Glutamatergic neuron (in vitro differentiated cells): ENCODE measurements at places on chromosomes 6 and 20. TPM values are rescaled to one million over a fixed set of nuclear protein-coding genes. Genes with fewer than 3 reads are reported as not detected.

DNA sequence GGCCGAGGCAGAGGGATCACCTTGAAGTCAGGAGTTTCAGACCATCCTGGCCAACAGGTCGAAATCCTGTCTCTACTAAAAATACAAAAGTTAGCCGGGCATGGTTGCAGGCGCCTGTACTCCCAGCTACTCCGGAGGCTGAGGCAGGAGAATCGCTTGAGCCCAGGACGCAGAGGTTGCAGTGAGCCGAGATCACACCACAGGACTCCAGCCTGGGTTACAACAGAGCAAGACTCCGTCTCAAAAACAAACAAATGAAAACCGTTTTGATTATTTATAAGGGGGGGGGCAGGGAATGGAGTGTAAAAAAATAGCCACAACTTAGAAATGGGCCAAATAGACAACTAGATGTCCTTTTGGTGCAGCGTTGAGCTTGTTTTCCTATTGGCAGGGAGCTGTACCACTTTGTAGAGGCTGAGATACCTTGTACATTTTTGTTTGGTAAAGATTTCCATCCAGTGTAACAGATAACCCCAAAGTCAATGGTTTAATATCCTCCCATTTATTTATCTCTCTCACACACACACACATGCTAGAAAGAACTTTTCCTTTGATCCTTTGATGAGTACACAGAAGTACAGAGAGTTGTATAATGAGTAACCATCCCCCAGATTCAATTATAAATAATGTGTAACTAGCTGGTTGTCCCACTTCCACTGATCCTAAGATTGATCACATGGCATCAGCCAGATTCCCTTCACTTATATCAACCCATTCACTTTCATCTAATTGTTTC lies 477.5 kb downstream of the PRKN start:
- no peaks in the 10 kb centered on the region for H3K27me3 ChIP-seq
- no peaks in the 10 kb centered on the region for H3K36me3 ChIP-seq
- peaks cover 11% of the 10 kb centered on the region for H3K4me1 ChIP-seq
- H3K27ac ChIP-seq, result no peak overlapping the region
- no peak overlapping the region for H3K4me3 ChIP-seq
- no peak for DNase-seq

DNA sequence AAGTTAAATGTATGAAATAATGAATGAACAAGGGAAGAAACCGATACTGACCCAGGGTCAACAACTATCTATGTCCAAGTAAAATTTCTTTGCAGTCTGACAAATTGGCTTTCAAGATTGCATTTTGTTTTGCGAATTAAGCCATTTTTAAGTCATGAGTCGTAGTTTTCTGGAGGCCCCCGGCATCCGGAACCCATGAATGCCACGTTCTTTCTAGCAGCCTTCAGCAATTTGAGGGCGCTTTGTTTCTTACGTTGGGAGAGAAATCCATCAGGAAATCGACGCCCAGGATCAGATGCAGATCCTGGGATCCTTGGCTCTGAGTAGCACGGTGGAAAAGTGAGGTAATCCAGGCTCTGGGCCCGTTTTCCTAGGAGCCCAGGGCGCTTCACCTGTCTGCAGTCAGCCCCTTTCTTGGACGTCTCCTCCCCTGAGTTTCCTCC lies 309 bp upstream of the ABRACL start:
- peak overlapping the region; percentile 96 for H3K4me3 ChIP-seq
- peak overlapping the region; percentile 95 for H3K27ac ChIP-seq
- DNase-seq, result no peak
- H3K27me3 ChIP-seq, result peaks cover 5% of the 10 kb centered on the region
- H3K36me3 ChIP-seq, result no peaks in the 10 kb centered on the region

GRCh38 chr6:36329798-36330291 lies 6.8 kb downstream of the BNIP5 start:
- no peaks in the 10 kb centered on the region for H3K36me3 ChIP-seq
- peak; percentile 41 for DNase-seq
- no peak overlapping the region for H3K4me3 ChIP-seq
- H3K27me3 ChIP-seq, result peaks cover 11% of the 10 kb centered on the region
- H3K4me1 ChIP-seq, result peaks cover 54% of the 10 kb centered on the region

GRCh38 chr6:24825130-24825630 lies 26.5 kb upstream of the ARMH2 start:
- no peaks in the 10 kb centered on the region for H3K27me3 ChIP-seq
- no peak for DNase-seq
- no peak overlapping the region for H3K4me3 ChIP-seq
- no peaks in the 10 kb centered on the region for H3K4me1 ChIP-seq

GRCh38 chr6:158285656-158286021 lies 26.6 kb upstream of the TULP4 start:
- H3K4me3 ChIP-seq, result peak overlapping the region; percentile 30
- peaks cover 53% of the 10 kb centered on the region for H3K4me1 ChIP-seq
- peak overlapping the region; percentile 95 for H3K27ac ChIP-seq

DNA sequence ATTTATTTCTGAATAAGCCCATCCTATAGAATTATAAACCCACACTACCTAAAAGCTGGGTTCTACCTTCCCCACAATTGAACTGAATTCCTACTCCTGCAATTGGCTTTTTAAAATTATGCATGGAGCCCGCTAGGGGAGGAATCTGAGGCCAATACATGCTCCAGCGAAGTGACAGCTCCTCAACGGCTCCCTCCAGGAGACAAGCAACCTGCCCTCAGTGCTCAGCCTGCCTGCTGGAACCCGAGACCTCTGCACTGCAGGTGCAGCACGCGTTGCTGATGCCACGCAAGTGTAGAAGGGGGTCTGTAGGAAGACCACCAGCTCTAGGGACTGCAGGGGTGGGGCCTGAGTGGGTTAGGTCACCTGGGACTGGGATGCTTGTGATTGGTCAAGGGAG lies 170.2 kb upstream of the CDYL start:
- H3K4me1 ChIP-seq, result peaks cover 25% of the 10 kb centered on the region
- no peak overlapping the region for H3K27ac ChIP-seq

DNA sequence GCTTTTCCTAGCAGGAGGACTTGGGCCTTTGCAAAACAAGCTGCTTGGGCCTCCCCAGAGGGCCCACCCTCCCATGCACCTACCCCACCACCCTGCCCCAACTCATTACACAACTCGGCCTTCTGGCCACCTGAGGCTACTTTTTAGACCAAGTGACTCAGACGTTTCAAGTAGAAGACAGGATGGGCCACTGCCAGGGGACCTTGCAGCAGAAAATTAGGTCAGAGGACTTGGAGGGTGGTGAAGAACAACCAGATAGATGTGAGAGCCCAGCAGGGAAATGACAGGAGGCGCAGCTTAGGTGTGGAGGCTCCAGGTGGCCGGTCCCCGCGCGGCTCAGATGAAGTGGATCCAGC lies 1.4 kb downstream of the PPP1R3D start:
- no peak for DNase-seq
- H3K27ac ChIP-seq, result peak overlapping the region; percentile 64
- H3K4me3 ChIP-seq, result peak overlapping the region; percentile 85
- peaks cover 10% of the 10 kb centered on the region for H3K4me1 ChIP-seq
- H3K36me3 ChIP-seq, result no peaks in the 10 kb centered on the region

GRCh38 chr6:22929311-22929985 lies 360.1 kb downstream of the HDGFL1 start:
- no peak overlapping the region for H3K4me3 ChIP-seq
- DNase-seq, result no peak
- peaks cover 42% of the 10 kb centered on the region for H3K4me1 ChIP-seq
- H3K27ac ChIP-seq, result peak overlapping the region; percentile 3

DNA sequence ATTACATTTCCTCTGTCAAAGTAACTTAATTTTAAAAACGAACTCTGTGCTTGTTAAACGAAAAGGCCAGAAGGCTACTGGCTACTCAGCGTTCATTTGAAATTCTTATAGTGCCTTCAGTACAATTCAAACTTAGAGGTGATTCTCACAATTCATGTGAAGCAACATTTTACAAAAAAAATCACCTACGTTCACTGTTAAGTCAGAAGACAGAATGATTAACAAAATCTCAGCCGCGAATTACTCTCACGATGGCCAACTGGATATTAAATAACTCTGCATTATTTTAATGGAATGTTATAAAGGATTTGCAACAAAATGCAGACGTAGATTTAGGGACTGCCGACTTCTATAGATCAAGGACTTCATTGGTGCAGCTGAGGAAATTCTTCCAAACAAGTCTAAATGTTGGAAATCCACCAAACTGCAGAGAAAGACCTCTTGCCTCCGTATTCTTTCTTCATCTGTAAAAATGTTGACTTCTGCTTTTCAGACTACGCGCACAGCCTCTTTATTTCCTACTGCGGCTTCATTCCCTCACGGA lies 1.6 kb upstream of the QKI start:
- no peak for DNase-seq
- peak overlapping the region; percentile 90 for H3K4me3 ChIP-seq
- peaks cover 5% of the 10 kb centered on the region for H3K4me1 ChIP-seq
- H3K27ac ChIP-seq, result peak overlapping the region; percentile 92

DNA sequence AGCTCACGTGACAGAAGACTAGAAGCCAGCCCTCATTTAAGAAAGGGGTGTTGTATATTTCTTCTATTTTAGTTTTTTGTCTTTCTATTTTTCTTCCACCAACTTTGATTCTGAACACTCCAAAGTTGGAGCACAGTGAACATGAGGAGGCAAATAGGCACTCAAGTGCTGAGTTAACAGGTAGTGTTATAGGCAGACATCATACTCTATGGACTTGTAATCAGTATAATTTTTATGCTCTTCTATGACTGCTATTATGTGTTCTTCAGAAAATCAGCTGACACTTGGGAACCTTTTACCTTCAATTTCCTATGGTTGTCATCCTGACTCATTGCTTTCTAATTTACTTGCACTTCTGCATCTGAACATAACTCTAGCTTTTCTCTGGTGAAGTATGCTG lies 396.3 kb upstream of the EYS start:
- no peaks in the 10 kb centered on the region for H3K27me3 ChIP-seq
- H3K36me3 ChIP-seq, result no peaks in the 10 kb centered on the region
- no peak overlapping the region for H3K4me3 ChIP-seq
- no peaks in the 10 kb centered on the region for H3K4me1 ChIP-seq
- DNase-seq, result no peak

DNA sequence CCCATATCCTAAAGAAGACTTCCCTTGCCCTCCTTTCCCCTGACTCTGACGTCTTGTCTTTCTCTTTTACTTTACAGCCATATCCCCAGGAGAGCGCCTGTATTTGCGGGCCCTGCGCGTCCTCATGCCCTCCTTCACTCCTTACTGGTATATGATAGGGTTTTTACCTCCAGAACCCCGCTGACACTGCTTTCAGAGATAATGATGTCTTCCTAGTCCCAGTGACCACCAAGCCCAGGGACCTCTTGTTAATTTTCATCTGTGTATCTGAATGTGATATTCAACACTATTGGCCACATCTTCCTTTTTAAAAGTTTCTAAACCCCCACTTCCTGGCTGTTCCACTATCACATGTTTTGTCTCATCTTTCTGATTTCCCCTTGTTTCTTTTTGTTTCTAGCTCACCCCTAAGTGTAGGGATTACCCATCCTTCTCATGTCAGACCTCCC lies 102.0 kb downstream of the HIVEP1 start:
- H3K36me3 ChIP-seq, result peaks cover 9% of the 10 kb centered on the region
- no peak overlapping the region for H3K27ac ChIP-seq
- peaks cover 17% of the 10 kb centered on the region for H3K4me1 ChIP-seq
- no peak for DNase-seq

- H3K27me3 ChIP-seq, result peaks cover 6% of the 10 kb centered on the region
- no peaks in the 10 kb centered on the region for H3K36me3 ChIP-seq
- DNase-seq, result no peak
- H3K4me1 ChIP-seq, result no peaks in the 10 kb centered on the region
- no peak overlapping the region for H3K4me3 ChIP-seq
Observed at GRCh38 chr6:142297996-142298753, 3.6 kb upstream of the ADGRG6 start.

DNA sequence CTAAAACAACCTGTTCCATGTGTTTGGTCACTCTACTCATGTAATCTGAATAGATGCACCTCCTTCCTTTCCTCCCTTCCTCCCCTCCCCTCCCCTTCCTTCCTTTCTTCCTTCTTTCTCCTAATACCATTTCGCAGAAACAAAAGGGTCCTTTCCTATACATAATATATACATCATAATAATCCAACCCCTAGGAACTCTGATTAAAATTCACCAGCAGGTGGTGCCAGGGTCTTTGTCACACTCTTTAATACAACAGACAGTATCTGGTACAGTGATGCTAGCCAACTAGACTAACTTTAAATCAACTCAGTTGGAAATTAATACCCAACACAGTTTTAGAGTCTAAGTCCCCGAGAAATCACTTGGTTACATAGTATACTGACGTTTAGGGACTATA lies 181.2 kb upstream of the SHLD1 start:
- no peaks in the 10 kb centered on the region for H3K36me3 ChIP-seq
- H3K27me3 ChIP-seq, result no peaks in the 10 kb centered on the region
- no peak overlapping the region for H3K4me3 ChIP-seq
- DNase-seq, result no peak
- H3K27ac ChIP-seq, result no peak overlapping the region

DNA sequence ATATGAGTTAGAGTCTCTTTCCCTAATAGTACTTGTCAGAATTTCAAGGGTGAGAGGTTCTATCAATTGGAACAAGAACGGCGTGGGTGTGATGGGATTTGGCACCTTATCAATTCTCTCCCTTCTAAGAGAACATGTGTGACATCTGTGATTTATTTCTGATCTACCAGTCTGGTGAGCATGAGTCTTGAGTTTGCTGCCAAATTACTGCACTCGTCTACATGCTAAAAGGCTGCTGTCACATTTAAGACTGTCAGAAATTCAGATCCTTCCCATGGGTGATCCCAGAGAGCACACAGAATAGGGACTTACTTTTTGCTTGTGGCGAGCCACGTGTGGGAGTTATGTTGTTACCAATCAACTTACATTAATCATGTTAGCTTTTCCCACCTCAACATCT lies 370.2 kb upstream of the SASH1 start:
- no peaks in the 10 kb centered on the region for H3K4me1 ChIP-seq
- H3K36me3 ChIP-seq, result no peaks in the 10 kb centered on the region
- DNase-seq, result no peak
- H3K27ac ChIP-seq, result no peak overlapping the region
- no peaks in the 10 kb centered on the region for H3K27me3 ChIP-seq

DNA sequence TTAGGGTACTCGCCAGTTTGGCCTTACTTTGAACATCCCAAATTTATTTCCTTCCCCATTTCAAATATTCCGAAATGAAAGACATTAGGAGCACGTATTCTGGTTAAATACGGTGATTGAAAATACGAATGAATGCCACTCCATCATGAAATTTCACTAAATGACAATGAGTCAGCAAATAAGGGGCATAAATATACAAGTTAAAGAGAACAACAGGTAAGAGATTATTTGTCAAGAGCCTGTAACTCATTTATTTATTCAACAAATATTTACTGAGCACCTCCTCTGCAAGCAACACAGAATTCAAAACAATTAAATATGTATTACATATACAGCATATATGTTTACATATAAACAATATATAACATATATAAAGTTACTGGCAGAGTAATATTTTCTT lies 44.8 kb downstream of the MYB start:
- DNase-seq, result no peak
- H3K27ac ChIP-seq, result no peak overlapping the region
- H3K27me3 ChIP-seq, result no peaks in the 10 kb centered on the region
- no peaks in the 10 kb centered on the region for H3K4me1 ChIP-seq
- no peak overlapping the region for H3K4me3 ChIP-seq

GRCh38 chr6:170269846-170270541 lies 20.9 kb downstream of the DLL1 start:
- no peaks in the 10 kb centered on the region for H3K36me3 ChIP-seq
- no peak for DNase-seq
- no peak overlapping the region for H3K4me3 ChIP-seq

GRCh38 chr6:40963019-40963418 lies 76.0 kb downstream of the UNC5CL start:
- no peak overlapping the region for H3K27ac ChIP-seq
- H3K4me3 ChIP-seq, result no peak overlapping the region
- H3K27me3 ChIP-seq, result no peaks in the 10 kb centered on the region
- no peak for DNase-seq
- no peaks in the 10 kb centered on the region for H3K4me1 ChIP-seq

Gene RNF39
- not detected for total RNA-seq

Gene RNF182
- 1.8 TPM for total RNA-seq

Gene TRIM26
- 58.5 TPM for total RNA-seq

Gene RSPH9
- total RNA-seq, result 0.22 TPM
